Activated CD8-positive, alpha-beta memory T cell treated with anti-CD3 and anti-CD28 coated beads, Interleukin-2, amount 50 U/mL, for 48 hours (primary cell): ENCODE measurements at places on chromosomes 16 and 17.

DNA sequence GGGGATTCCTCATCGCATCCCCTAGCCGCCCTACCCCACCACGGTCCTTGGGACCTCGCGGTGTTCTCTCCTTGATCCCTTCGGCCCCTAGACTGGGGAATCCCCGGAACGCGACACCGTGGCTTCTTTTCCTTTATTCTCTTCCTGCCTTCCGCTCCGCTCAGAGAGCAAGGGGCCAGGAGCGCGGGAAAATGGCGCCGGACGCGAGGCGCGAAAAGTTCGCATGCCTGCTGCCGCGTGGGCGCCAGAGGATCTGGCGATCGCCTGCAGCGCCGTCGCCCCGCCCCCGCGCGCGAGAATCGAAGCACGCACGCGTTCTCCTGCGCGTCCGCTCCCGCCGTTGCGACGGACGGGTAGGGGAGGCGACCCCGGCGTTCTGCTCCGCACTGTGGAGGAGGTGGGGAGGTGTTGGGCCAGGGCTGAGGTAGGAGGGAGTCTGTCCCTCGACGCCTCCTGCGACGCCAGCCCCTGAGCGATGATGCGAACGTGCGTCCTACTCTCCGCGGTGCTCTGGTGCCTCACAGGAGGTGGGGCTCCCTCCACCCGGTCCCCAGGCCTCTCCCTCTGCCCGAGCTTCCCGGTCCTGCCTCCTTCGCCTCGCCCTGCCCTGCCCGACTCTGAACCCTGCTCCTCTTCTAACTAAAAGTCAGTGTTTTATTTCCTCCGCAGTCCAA, at the start of gene ZPBP2:
Gene ZPBP2, plus strand, starts transcription at position 323 of the 674 bp plus-strand sequence. Its CDS starts 153 bp downstream, at position 476.
- DNase-seq: no peak

DNA sequence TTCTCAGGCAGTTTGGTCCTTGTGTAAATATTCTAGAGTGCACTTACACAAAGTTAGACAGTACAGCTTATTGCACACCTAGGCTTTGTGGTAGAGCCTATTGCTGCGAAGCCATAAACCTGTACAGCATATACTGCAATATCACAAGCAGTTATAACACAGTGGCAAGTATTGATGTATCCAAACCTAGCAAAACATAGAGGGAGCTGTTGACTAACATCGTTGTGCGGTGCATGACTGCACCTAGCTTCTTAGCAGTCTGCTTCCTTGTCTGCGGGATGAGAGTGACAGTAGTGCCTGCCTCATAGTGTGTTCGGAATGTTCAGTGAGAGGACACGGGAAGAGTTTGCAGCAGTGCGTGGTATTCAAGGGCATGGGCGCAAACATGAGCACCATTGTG, 78.9 kb downstream of the MPRIP start:
- no peak for DNase-seq

DNA sequence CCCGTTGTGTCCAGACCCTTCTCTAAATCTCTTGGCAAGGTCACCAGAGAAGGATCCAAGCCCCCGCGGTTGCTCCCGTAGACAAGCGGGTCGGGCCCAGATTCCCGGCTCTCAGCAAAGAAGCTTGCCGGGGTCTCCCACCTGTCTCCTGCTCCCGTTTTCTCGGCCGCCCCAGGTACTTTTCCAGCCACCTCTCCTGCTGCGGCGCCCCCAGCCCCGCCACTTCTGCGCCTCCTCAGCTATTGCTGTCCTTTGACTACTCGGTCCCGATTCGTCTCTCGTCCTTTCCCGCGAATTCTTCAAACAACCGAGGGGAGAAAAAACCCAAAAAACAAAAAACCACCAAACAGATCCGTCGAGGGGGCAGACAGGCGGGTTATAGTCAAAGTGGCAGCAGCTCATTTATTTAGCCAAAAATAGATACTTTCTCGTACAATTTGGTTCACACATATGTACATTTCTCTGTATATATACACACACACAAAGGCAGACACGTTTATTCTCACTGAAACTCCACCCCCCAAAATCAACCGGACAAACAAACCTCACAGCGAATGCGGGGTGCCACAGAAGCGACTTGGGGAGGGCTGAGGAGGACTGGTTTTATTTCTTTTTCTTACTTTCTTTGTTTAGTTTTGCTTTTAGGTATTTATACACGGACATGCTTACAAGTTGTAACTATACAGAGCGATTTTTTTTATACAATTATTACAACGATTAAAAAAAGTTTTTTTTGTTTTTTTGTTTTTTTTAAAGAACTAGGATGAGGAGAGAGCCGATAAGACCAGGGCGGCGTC, 3.5 kb downstream of the IRX3 start:
- no peak for DNase-seq

DNA sequence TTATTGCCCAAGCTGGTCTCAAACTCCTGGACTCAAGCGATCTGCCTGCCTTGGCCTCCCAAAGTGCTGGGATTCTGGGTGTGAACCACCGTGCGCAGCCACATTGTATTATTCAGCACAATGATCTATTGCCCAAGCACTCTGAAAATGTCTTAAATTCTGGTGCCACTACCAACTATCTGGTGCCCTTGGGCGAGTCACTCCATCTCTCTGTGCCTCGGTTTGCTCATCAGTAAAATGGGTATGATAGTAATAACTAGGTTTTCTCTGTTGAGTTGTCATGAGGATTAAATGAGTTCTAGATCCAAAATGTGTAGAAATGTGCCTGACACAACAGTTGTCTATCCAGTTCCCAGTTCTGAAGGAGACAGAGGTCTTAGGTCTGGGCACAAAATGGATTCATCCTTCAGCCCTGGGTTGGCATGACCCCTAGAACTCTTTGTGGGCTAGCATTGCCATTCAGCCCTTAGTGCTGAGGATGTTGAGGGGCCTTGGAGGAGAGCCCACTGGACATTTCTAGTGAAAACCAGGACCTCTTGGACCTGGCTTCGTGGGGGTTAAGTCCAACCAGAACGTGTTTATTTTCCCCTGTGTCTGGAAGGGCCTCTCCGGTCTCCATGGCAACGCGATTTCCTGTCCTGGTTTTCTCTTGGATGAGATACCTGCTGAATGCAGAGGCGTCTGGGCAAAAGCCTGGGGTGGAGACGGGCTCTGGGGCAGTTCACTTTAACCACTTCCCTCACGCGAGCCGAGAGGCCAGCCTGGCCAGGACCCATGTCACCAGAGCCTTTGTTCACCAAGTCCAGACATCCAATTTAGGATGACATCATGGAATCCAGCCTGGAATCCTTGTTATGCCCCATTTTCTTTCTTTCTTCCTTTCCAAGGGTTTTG, 43.7 kb upstream of the TNRC6A start:
- DNase-seq: no peak

GRCh38 chr17:63024716-63025115, 58.7 kb downstream of the TANC2 start:
- no peak for DNase-seq

DNA sequence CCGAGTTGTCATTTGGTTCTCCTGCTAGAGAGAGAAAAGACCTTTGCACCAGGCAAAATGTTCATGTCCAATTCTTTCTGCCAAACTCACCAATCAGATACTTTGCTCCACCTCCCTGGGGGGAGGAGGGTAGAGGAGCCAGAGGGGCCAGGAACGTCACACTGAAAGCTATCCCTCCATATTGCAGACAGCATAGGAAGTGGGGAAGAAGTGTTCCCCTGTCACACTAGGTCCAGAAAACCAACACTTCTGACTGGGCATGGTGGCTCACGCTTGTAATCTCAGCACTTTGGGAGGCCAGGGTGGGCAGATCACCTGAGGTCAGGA, 9.5 kb downstream of the HSD17B2 start:
- no peak for DNase-seq

DNA sequence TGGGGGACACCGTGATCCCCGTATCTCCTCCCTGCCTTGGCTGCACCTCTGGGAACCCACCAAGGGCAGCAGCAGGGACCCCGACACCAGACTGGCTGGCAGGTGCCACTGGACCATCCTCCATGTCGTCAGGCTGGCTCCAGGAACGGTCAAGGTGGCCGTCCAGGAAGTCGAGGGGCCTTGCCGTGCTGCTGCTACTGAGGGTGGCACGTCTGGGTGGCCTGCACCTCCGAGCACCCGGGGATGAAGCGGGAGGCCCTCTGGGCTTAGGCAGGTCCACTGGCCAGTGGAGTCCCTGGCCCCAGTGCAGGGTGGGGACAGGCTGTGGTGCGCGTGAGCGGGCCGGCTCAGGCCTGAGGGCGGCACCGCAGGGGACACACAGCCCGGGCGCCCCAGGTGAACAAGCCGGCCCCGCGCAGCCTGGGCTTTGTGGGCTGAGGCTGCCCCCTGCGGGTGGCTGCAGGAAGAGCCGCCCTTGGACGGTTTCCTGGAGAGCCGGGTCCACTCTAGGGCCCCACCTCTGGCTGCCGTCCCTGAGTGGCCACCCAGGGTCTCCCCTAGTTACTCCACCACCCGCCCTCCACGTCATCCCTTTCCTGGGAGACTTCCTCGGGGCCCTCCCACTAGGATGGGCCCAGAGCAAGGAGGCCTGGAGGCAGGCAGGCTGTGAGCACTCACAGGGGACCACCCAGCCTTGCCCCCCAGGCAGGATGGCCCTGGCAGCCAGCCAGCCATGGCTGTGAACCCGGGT, 42.8 kb upstream of the ZC3H18 start:
- peak; percentile 84 for DNase-seq

DNA sequence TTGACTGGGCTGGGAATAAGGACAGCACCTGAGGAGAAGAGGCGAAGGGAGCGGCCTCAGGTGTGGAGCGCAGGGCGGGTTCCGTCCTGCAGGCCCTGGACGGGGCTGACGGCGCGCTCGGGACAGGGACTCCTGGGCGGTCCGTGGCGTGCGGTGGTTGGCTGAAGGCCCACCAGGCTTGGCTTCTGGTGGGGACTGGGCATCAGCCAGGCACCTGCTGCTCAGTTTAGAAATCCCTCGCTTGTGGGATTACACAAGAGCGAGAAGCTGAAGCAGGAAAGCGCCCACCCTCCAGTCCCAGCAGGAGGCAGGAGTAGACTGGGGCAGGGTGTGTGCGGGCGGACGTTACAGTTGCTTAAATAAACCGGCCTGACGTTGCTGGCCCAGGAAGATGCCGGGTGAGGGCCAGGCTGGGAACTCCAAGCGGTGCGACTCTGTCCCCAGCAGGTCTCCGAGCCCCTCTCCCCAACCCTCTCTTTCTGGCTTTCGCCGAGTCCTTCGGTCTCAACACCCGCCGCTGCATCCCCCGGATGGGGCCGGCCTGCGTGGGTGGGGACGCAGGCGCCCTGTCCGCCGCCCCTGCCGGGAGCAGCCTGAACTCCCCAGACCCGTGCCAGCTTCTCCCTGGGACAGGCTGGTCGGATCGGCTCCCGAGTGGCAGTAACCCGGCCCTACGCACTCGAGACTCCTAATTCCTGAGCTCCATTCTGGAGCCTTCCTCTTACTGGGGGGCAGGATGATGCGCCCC, 639 bp downstream of the MIF4GD start:
- DNase-seq: peak; percentile 87

DNA sequence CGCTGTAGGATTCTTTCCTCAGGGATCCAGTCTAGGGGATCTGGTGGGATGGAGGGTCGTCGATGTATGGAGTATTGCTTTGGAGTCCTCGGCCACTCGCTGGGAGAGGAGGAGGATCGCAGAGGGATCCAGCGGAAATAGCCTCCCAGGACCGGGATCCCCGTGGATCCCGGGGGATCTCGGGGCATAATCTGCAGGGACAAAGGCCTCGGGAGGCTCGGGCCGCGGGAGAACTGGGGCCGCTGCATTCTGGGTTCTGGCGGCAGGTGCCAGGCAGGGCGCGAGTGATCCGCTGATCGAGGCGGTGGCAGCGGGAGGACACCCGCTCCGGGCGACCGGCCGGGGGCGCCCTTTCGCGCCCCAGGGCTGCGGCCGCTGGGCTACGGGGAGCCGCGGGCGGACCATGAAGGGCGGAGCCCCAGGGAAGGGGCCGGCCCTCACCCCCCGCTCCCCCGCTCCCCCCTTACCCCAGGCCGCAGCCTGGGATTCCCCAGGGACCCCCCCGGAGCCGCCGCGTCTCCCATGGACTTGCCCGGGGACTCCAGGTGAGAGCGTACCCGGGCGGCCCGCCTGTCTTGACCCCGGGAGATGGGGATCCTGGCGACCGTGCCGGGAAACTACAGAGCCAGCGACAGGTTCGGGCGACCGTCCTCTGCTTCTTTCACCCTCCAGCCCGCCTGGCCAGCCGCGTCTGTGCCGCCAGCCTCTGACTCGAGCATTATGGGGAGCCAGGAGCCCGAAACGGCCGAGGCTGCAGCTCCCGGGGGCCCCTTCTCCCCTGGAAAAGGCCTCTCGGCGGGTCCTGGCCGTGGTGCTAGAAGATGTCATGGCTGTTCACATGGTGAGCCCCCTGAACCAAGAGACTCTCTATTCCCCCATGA, 604 bp downstream of the PRR14 start:
- peak; percentile 90 for DNase-seq

DNA sequence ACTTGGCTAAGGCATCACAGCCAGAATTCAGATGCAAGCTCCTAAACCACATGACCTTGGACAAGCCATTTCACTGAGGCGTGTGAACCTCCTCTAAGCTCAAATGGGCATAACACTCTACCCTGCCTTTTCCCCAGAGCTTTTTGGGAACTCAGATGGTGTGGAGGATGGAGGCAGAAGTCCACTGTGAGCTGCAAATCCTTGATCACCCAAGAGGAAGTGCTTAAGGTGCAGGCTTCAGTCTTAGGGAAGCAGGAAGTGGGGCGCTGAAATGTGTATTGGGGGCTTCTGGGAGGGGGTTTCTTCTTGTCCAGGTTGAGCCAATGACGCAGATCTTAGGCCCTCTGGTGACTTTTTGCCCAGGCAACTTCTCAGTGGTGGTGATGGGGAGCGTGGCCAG, 12.9 kb downstream of the CIITA start:
- DNase-seq: no peak

DNA sequence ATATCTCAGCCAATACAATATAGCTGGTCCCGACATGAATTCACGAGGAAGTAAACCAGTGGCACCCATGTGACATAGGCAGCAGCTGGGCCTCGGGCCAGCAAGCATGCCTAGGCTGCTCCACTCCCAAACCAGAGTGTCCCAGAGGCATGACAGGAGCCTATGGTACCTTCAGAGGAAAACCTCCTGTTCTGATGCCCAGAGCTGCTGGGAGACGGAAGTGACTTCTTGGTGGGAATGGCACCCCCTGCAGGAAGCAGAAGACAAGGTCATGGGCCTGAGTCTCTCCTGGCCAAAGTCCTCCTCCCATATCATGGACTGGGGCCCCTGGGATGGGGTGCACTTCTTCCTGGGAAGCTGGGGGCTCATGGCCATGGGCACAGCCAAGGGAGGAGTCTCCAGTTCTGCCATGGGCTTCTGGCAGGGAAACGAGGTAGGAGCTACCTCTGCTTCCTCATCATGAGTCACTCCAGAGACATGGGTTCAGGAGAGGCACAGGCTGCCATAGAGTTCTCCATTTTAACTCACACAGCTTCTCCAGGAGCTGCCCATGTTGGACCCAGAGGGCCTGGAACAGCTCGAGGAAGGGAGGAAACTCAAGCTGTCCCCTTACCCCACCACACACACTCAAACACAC, 13.4 kb downstream of the FBF1 start:
- DNase-seq: no peak

DNA sequence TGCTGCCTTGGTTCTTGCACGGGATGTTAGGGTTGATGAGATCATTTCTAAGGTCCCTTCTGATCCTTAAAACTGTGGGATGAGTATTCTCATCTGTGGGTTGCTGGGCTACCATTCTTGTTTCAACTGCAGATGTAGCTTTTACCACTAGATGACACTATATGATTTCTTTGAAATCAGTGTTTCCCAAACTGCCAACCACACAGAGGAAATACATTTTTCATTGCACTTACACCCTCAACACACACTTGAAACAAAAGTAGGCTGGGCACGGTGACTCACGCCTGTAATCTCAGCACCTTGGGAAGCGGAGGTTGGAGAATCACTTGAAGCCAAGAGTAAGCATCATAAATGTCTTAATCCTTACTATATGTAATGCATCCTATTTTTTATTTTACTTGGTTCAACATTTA, 15.3 kb downstream of the LCMT1 start:
- DNase-seq: peak; percentile 58

GRCh38 chr16:66473654-66474519, 46.8 kb downstream of the BEAN1 start:
- DNase-seq: peak; percentile 44

- DNase-seq: no peak
Observed at GRCh38 chr16:82405736-82406135, 221.0 kb upstream of the CDH13 start.
